ENCODE measurements at places on chromosomes 12 and 14.

GRCh38 chr12:12460935-12461922, 101.4 kb downstream of the DUSP16 start:
- no peak for DNase-seq

- no peak for DNase-seq
Measured at GRCh38 chr12:70615174-70615866, 21.9 kb downstream of the PTPRB start.

DNA sequence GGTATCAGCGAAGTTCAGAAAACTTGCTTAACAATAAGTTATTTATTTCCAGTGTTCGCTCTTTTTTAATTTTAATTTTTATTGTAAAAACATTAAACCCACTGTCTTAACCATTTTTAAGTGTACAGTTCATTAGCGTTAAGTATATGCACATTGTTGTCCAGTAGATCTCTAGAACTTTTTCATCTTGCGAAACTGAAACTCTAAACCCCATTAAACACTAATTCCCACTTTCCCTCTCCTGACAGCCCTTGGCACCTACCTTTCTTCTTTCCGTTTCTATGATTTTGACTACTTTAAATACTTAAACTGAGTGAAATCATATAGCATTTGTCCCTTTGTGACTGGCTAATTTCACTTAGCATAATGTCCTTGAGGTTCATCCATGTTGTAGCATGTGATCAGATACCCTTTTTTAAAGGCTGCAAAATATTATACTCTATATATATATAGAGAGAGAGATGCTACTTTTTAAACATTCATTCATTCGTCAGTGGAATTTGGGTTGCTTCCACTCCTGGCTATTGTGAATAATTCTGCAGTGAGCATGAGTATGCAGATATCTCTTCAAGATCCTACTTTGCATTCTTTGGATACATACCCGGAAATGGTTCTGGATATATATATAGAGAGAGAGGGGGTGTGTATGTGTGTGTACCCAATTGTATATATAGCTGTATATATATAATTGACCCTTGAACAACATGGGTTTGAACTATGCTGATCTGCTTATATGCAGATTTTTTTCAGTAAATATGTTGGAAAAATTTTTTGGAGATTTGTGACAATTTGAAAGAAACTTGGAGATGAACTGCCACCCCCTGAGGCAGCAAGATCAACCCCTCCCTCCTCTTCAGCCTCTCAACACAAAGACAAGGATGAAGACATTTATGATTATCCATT, 74.7 kb upstream of the EVL start:
- no peak for DNase-seq

DNA sequence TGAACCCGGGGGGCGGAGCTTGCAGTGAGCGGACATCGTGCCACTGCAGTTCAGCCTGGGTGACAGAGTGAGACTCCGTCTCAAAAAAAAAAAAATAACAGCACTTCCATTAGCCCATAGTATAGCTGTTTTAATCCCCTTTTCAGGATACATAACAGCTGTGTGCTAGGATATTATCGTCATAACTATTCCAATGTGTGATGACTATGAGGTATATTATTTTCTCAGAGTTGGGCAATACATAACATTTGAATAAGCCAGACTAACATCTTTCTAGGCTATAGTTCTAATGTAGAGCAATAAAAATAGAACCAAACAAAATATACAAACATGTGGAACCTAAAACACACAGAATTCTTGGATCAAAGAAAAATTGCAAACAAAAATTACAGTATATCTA, 57.1 kb downstream of the MARK3 start:
- DNase-seq: no peak

GRCh38 chr12:132572106-132572505, 38.3 kb downstream of the LRCOL1 start:
- DNase-seq: no peak

DNA sequence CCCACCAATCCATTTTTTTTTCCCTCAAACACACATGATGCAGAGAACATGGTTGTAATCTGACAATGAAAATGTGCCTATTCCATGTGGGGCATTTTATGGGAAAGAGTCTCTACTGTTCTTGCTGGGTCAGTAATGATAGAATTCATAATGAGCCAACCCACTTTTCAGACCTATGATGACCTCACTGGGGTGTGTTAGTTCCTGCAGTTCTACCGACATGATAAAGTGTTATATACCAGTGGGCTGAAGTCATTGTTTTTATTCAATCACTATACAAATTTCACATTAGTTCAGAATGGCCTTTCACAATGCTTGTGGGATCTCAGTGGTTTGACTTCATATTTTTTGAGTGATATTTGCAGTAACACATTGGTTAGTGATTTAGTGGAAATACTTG, 47.5 kb downstream of the PPFIBP1 start:
- DNase-seq: no peak

GRCh38 chr14:21880918-21881317, 207.3 kb upstream of the OR4E1 start:
- DNase-seq: no peak

GRCh38 chr12:67482751-67483661, 165.5 kb upstream of the DYRK2 start:
- peak; percentile 1 for DNase-seq

GRCh38 chr12:109309381-109310246, 530 bp upstream of the FOXN4 start:
- DNase-seq: no peak

- DNase-seq: peak; percentile 33
Measured at GRCh38 chr12:28872654-28873268, 276.3 kb upstream of the FAR2 start.

- no peak for DNase-seq
Measured at GRCh38 chr14:105023144-105023543, 2.3 kb upstream of the CDCA4 start.

- DNase-seq: no peak
Measured at GRCh38 chr12:42799966-42800365, 210.4 kb upstream of the PRICKLE1 start.

GRCh38 chr14:86639146-86639545, 1109.2 kb downstream of the FLRT2 start:
- no peak for DNase-seq

GRCh38 chr12:25041006-25041741, 92.3 kb upstream of the BCAT1 start:
- DNase-seq: no peak

GRCh38 chr12:61993734-61994345, 266.4 kb upstream of the USP15 start:
- DNase-seq: no peak

DNA sequence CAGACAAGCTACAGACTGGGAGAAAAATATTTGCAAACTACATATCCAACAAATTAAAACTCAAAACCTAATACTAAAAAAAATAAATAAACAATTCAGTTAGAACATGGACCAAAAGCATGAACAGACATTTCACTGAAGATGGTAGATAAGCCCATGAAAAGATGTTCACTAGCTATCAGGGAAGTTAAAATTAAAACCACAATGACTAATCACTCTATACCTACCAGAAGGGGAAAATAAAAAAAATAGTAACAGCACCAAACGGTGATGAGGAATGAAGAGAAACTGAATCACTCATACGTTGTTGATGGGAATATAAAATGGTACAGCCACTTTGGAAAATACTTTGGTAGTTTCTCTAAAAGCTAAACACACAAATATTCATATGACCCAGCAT, 31.1 kb upstream of the DHRS7 start:
- no peak for DNase-seq

DNA sequence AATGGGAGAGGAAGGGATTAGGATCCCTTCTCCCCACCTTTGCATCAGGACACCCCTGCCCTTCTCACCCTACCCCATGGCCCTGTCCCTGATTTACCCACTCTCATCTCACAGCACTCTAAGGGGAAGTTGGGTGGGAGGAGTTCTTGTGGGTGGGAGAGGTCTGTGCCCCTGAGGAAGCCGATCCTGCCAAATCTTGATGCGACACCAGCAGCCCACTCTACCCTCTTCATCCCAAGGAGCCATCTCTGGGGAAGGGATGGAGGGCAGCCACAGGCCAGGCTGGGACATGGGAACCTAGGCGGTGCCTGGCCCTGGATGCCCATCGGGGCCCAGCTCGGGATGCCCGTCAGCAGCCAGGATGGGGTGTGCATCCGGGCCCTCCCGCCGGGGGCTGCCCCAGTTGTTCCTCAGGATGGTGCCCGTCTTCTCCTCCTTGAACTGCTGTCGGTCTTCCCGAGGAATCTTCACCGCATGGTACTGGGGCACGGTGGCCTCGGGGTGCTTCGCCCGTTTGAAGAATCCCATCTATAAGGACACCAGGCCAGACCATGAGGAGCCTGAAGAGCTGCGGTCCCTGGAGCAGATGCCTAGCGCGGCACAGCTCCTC, 22.8 kb downstream of the ITGA7 start:
- DNase-seq: no peak

- DNase-seq: no peak
Measured at GRCh38 chr12:128784030-128784760, 39.6 kb downstream of the SLC15A4 start.

DNA sequence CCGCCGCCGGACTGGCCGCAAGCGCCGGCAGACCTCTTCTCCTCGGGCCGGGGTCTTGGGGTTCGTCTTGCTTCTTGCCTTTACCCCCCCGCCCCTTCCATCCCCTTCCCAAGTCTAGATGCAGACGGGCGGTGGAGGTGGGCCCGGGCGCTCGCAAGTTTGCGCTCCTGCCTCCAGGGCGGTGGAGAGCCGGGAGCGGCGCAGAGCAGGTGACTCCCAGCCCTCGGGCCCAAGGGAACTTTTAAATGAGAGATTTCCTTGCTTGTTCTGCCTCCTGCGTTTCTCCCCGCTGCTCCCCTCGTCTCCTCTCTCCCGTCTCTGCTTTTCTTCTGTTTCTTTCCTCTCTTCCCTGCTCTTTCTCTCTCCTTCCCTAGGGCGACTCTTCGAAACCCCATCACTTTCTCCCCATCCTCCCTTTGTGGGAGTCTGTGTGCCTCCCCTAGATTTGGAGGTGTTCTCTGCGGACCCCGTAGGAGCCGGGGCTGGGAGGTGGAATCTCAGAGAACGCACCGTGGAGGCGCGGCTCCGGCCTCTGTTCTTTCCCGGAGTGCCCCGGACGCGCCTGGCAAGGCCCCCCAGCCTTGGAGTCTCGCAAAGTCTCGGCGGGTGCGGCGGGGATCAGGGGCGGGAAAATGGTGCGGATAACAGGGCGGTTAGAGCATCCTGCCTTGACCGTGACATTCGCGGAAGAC, 114.7 kb upstream of the MYL2 start:
- DNase-seq: no peak

DNA sequence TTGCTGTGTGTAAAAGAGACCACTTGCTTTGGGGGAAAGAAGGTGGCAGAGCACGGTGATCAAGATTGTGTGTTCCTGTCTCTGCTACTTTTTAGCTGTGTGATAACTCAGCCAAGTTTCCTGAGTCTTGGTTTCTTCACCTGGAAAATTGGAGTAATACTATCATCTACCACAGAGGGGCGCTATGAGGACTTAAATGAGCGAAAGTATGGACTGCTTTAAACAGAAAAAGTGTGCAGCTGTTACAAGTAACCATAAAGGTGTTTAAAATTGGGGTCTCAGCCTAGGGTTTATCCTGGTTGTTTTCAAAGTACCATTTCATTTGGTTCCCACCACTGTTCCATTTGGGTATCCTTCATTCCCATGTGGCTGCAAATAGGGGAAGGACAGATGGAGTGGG, 65.9 kb upstream of the WSCD2 start:
- DNase-seq: no peak

DNA sequence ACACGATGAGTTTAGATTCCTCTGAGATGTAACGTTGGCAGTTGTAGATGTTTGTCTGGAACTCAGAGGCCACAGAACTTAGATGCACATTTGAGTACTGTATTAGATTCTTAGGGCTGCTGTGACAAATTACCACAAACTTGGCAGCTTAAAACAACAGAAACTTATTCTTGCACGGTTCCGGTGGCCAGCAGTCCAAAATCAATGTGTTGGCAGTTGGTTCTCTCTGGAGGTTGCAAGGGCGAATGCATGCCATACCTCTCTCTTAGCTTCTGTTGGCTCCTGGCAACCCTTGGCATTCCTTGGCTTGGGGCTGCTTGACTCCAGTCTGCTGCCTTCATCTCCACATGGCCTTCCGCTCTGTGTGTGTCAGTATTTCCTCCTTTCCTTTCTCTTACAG, 118.9 kb downstream of the C12orf75 start:
- DNase-seq: no peak

- DNase-seq: no peak
Measured at GRCh38 chr14:54673193-54674045, 106.5 kb downstream of the SAMD4A start.

GRCh38 chr12:15863984-15864383, 18.2 kb upstream of the STRAP start:
- no peak for DNase-seq

DNA sequence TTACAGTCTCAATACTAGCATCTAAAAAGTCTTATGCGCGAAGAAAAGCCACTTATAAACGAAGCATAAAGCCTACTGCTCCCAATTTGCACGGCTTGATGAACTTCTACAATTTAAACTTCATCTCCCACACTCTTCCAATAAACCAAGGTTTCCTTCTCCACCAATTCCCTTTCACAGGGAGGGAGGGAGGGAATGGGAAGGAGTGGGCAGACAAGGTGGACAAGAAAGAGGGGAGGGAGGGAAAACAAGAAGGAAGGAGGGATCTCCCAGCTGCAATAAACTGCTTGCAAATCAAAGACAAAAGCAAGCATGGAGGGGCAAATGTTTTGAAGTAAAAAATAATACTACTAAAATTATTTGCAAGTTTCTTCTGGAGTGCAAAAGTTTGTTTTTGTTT, 64.5 kb downstream of the MED13L start:
- no peak for DNase-seq

DNA sequence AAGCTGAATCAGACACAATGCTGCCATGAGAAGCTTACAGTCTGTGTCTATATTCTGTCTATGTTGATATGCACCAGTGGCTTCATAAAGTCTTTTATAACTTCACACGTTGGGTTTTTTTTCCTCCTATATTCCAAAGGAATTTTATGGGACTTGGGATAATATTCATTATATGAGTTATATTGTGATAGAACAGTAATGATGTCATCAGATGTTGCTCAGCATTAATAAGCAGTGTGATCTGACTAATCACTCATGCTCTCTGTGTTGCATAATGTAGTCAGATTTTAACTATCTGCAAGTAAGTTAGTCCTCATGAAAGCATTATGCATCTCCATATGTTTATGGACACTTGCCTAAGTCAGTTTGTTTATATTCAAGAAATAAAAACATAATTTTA, 159.6 kb downstream of the PLCZ1 start:
- DNase-seq: no peak

DNA sequence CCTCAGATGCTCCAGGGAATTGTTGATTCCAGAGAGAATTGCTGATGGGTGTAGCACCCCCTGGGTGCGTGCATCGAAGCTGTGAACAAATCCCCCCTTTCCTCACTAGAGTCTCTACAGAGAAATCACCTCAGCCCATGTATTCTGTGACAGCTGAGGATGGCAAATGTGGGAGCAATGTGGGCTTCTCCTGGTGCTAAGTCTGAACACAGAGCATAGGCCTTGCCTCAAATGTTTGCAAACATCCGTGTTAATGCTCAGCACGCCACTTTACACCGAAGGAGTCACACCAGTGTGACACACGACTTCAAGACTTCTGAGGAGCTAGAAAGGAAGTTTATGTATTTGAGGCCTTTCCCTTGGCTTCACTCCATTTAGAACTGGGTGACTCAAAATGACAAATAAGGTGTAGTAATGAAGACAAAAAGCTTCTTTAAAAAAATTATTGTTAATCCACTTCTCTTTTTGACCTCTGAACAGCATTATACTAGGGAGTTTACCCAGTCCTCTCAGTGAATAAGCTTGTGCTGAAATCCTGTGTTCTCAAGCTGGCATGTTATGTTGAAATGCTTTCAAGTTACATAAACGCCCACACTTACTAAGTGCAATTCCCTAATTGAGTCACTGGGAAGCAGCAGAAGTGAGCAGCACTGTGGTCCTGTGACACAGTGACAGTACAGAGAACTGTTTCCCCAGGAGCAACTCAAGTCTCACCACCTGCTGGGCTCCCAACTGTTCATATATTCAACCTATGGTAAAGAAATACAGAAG, 92.9 kb downstream of the FAR2 start:
- peak; percentile 15 for DNase-seq

Data from AG04450 (cell line).